ENCODE measurements at places on chromosomes 13 and 19.

DNA sequence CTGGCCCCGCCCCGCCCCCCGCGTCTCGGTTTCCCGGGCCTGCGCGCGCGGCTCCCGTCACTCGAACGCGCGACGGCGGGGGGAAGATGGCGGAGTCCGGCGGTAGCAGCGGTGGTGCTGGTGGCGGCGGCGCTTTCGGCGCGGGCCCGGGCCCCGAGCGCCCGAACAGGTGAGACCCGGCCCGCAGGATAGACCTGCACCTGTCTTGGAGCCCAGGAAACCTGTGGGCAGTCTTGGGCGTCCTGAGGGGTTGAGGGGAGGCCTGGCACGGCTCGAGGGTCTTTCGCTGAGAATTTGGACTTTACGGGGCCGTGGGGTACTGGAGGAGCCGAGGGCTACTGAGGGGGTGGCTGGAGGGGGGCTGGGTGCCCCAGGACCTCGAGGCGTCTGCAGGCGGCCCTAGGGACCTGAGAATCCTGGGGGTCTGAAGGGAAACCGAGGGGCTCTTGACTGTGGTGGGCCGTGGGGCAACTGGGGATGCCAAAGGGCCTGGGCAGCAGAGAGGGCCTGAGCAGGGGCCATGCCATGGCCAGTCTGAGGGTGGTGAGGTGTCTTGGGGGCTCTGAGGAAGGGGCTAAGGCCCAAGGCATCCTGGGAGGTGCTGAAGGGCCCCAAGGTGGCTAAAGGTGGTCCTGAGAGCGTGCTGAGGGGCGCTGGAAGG is at the start of gene KLHL26:
Gene KLHL26, plus strand, starts transcription at position 60 of the 661 bp plus-strand sequence. Its CDS starts 27 bp downstream, at position 87.
- no peak for DNase-seq

GRCh38 chr13:30714629-30715371 is 20.5 kb upstream of the ALOX5AP start:
- DNase-seq = no peak

- DNase-seq = no peak
Observed at GRCh38 chr13:45899406-45899805, 47.9 kb upstream of the SIAH3 start.

- DNase-seq = no peak
Observed at GRCh38 chr13:114027046-114027715, 53.3 kb upstream of the C13orf46 start.

- DNase-seq = no peak
Observed at GRCh38 chr13:99977912-99978798, 3.4 kb upstream of the ZIC2 start.

DNA sequence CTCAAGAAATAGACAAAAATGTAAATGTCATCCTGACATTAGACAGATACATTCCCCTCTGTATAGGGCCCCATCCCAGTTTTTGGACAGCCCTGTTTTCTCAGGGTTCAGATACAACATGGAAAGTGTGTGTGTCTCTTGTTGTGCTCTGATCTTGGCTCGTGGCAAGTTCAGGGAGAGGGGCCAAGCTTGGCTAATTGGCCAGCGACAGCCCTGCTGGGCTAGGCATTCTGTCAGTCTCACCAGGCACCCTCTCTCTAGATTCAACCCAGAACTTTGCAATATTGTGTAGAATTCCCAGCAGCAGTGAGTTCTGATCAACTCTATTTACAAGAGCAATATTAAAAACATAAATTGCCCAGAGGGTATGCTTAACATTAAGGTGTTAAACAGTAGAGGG is 30.1 kb downstream of the MTUS2 start:
- DNase-seq = no peak

DNA sequence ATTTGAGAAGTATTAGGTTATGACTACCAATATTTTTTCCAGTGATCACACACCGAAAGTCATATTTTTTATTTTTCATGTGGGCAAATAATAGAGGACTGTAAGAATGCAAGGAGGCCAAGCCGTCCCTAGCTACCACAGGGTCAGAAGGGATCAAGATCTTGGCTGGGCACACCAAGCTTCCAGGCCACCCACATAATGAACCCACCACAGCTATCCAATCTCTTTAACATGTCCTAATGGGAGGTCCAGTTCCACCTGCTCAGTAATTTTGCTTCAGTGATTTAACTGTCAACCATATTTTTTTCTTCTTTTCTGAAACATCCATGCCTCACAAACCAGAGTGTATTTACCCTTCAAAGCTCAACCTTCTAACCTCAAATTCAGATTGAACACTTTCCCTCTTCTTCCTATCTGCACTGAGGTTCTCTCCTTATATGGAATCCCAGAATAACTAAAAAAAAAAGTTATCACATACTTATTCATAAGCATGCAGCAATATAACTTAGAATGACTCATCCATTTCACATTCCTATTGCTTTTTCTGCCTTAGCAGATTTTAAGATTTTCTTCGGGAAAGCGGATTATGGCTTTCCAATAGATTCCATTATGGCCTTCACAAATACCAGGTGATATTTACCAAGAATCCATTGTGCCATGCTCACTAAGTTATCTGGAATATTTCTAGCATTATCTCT is 12.2 kb downstream of the ARGLU1 start:
- no peak for DNase-seq

DNA sequence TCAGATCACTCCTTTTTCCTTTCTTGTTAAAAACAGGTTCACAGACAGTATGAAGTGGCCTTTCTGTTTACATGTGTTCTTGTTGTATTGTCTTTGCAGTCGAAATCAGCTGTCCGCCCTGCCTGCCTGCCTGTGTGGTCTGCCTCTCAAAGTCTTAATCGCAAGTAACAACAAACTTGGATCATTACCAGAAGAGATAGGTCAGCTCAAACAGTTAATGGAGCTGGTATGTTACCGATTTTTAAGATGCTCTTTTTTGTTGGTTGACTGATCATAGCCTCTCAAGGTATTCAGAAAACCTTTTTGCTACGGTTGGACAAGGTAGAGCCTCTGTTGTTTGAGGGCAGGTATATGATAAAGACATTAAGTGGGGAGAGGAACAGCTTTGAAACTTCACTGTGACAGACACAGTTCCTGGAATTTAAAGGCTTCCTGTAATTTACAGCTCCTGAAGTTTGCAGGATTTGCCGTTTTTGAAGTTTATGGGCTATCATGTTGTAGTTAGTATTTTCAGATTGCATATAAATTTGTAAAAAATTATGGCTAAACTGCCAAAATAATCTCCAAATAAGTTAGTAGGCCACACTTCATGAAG is 116.1 kb downstream of the LRCH1 start:
- no peak for DNase-seq

- no peak for DNase-seq
Observed at GRCh38 chr19:29378543-29379080, 147.2 kb upstream of the VSTM2B start.

GRCh38 chr19:50152578-50152977 is 10.5 kb downstream of the IZUMO2 start:
- no peak for DNase-seq

DNA sequence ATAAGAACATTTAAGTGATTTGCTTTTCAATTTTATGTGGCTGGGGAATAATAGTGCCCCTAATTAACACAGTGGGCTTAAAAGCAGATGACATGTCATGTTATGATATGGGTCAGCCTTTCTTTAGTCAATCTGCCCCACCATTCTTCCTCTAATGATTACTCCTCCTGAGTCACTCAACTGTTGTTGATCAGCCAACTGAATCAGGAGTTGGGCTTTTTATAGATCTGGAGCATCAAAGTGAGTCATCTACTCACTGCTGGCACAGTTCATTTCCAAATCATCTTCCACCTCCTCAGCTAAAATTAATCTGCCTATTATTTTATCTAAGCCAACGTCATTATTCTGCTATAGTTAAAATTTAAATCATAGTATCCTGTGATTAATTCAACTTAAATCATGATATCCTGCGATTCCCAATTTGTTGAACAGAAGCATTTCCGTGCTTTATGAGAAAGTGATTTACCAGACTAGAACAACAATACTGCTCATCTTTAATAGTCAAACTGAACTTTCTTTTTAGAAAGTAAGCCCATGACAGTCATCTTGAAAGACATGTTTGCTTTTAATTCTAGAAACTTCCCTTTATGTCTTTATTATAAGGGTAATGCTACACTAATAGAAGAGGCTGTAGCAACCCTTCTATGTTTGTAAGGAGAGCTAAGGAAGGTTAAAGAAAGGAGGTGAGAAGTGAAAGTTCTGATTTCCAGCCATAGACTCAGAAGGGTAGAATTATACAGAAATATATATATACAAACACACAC is 551.4 kb downstream of the TBC1D4 start:
- no peak for DNase-seq

- DNase-seq = no peak
Observed at GRCh38 chr19:21328406-21328805, 804 bp downstream of the ZNF708 start.

DNA sequence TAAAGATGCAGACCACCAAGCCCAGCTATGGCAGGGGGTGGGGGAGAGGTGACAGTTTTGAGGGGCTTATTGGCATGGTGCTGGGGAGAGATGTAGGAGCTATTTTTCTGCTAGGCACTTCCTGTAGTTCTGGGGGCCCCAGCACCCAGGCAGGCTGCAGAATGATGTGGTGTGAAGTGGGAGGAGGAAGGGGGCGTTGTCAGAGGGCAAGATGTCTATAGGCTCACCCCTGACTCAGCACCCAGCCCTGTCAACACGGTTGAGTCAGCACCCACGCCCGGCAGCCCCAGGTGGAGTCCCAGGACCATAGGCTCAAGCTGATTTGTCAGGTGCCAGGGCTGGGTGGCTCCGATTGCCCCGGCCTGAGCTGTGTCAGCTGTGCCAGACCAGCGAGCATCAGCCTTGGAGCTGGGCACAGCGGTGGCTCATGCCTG is 5.8 kb downstream of the KLF2 start:
- no peak for DNase-seq

DNA sequence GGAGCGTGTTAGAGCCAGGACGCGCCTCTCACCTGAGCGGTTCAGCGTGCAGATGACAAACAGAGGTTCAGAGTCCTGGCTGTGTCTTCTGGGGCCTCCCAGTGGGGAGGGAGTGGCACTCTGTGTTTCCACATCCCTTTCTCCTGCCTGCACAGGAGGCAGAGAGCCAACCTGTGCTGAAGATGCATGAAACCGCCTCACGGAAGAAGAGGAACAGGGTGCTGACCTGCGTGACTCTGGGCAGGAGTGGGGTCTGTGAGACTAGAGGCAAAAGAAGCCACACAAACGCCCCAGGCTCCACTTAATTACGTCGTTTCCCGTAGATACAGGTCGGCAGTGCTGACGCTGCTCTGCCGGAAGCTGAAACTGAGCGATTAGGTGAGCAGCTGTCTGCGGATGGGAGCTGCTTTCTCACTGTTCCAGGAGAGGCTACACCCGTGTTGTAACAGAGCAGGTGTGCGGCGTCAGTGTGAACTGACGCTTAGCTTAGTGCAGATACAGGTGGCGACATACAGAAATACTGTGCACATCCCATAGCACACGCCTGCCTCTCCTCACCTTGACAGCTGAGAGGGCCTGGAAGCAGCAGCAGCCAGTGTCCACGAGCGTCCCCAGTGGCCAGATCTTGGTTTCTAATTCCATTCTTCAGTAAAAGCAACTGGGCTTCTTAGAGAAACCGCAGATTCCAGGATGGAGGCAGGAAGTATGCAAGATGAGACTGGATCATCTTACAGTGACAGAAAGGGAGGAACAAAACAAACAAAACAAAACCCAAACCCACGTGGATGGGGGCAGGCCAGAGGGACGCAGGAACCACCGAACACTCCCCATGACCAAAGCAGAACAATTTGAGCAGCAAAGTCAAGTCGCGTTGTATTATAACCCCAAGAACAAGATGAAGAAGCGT is 37.7 kb upstream of the MCF2L start:
- DNase-seq = peak; percentile 95

GRCh38 chr19:16455489-16455888 is 16.3 kb downstream of the EPS15L1 start:
- no peak for DNase-seq

Data from NCI-H187 (cell line).